ENCODE measurements at places on chromosomes 2 and 18.

DNA sequence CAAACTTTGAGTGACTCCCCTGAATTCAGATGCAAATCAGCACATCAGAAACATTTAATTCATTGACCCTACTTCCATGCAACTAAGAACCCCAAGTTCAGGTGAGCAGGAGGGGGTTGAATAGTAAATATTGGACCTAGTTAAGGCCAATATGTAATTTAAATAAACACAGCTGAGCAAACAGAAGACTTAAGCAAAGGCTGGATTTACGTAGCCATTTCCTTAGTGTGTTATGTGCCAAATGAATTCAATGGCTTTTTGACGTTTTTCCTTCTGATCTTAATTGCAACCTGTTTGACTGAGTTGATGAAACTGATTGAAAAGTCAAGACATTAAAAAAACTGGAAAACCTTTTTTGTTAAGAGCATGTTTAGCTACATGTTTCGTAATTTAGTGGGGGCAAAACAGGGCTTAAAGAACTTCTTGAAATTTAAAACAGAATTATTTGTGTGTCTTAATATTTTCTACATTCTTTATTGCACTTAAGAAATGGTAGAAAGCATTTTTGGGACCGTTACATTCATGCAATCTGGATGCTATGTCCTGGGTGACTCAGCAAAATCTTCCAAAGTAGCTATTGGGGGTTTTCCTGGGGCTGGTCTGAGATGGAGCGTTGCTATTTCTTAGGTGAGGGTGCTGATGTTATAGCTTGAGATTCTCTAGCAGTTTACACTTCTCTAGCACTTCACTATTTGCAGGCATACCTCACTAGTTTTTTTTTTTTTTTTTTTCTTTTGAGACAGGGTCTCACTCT lies 25.5 kb upstream of the KCNE4 start:
- no peak for DNase-seq

- DNase-seq = no peak
These were observed 35.8 kb downstream of the SH3RF3 start for GRCh38 chr2:109164739-109165221.

DNA sequence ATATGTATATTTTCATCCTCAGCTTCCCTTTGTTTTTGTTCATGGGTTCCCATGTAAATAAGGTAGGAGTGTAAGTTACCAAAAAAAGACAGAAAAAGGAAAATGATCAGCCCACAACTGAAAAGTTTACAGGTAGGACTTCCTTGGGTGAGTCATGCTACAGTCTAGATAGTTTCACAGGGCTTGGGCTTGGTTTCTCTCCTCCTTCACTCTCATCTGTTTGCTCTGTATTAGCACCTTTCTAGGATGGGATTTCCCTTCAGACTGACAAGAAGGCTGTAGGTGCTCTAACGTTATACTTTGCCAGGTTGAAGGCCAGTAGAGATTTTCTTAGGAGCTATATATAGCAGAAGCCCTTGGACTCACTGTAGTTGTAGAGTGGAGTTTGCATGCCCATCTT lies 57.9 kb downstream of the FAM171B start:
- DNase-seq = no peak

DNA sequence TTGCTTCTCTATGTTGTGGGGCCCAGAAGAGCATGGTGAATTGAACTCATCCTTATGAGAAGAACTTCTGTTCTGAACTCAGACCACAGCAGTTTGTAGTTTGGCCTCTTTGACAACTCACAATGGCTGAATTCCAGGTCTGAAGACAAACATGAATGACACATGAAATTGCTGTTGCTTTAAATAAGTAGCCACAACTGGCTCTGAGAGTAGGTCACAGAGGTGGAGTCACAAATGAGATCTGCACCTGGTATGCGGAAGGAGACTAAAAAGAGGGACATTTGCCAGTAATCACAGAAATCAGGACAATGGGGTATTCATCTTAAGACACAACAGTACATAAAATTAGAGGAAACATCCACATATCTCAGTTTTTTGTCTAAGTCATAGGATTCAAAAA lies 290.3 kb upstream of the MMADHC start:
- no peak for DNase-seq

- no peak for DNase-seq
These were observed 564.4 kb upstream of the LINC00305 start for GRCh38 chr18:64713284-64713683.

- no peak for DNase-seq
These were observed 97.3 kb upstream of the ST3GAL5 start for GRCh38 chr2:85986121-85986520.

DNA sequence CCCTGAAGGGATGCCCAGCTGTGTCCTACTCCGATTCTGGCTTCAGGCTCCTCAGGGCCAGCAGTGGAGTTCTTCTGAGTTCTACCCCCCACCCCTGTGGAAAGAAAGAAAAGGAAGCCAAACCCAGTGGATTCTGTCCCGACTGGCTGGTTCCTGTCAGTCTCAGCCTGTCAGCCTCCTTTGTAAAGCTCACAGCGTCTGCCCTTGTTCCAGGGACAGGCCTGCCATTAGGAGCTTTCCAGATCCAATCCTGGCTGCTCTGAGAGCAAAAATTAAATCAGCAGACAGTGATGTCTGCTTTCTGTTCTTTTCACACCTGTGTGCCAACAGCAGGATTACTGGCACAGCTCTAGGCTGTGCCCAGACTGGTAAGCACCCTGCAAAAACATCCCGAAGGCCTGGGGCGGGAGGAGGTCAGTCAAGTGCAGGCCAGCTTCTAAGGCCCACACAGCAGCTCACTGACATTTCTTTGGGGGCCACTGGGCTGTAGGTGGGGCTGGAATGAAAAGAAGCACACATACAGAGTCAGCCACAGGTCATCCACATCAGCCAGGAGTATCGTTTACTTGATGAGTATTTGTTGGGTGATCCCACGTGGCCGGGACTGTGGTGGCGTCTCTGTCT lies 69.1 kb downstream of the EHD3 start:
- no peak for DNase-seq

DNA sequence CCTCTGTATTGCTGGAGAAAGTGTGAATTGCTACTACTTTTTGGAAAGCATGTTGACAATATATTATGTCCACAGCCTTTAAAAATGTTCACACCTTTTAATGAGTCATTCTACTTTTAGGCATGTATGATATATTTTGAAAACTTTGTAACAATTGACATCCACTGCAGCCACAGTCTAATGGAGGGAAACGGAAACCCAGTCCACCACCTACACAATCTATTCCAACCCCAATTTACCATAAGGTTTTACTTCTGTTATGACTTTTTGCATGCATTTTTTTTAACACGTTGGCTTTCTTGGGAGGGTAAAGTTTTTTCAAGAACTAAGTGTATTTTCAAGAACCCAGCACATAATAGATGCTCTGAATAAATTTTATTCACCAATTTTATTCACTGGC lies 38.5 kb upstream of the ATP8B1 start:
- DNase-seq = no peak

GRCh38 chr2:1649103-1650084 lies 94.9 kb downstream of the PXDN start:
- no peak for DNase-seq

DNA sequence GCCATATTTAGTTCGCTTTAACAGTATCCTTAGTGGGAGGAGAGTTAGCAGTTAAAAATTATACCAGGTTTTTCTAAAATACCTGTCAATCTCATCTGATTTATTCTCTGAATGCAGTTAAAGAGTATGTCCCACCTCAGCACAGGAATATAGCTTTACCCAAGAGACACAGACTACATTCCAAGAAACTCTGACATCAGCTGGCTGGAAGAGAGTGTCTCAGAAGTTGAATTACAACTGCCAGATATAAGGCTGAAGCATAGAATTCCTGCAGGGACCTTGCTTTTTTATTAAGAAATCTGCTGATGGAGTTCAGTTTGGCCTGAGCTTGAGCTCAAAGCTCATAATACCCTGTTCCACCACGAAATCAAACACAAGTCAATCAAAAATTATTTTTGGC lies 25.4 kb upstream of the CNTNAP5 start:
- no peak for DNase-seq

DNA sequence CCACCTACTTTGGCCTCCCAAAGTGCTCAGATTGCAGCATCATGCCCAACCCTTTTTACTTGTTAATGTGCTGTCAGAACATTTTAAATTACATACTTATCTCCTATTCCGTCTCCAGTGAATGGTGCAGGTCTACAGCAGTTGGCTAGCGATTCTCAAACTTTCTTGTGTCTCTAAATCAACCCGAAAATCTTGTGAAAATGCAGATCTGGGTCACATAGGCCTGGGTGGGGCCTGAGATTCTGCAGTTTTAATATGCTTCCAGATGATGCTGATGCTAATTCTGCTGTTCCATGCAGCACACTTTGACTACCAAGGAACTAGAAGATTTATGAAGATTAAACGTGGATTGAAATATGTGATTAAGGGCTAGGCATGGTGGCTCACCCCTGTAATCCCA lies 14.8 kb upstream of the ACSL3 start:
- DNase-seq = no peak

- peak; percentile 47 for DNase-seq
These were observed 896 bp downstream of the CACNB4 start for GRCh38 chr2:152097801-152098495.

GRCh38 chr2:12990523-12990922 lies 273.8 kb downstream of the TRIB2 start:
- DNase-seq = no peak

- DNase-seq = no peak
These were observed 46.0 kb downstream of the PARD3B start for GRCh38 chr2:204591225-204591624.

DNA sequence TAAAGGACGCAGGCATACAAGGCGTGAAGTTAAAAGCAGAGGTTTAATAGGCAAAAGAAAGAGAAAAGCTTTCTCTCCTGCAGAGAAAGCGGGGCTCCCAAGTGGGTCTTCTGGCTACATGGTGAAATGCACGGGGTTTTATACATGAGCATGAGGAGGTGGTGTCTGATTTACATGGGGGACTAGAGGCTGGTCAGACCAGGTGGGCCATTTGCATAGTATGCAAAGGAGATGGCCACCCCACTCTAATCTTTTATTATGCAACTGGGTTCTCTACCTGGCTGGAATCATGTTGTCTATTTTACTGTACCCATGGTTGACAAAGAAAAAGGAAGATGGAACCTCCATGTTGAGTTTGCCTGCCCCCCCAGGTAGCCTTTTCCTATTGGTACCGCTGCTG lies 356.2 kb downstream of the KCNJ3 start:
- no peak for DNase-seq

DNA sequence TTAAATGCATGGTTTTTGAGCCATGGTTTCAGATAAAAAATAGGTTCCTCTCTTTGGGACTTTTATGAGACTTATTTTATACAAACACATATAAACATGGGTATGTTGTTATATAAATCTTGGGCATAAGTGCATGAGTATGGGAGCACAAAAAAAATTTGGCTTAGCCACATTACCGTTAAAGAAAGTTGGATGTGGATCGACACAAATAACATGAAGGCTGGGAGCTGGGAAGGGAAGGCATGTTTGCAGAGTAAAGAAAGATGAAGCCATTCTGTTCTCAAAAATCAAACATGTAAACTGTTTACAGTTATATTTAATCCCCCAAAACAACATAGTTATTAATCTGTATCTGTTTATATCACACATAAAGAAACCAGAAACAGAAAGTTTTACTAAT lies 313.8 kb downstream of the NRXN1 start:
- no peak for DNase-seq

GRCh38 chr18:33844232-33844631 lies 266.2 kb downstream of the ASXL3 start:
- DNase-seq = no peak

GRCh38 chr2:33130544-33130943 lies 183.8 kb downstream of the LTBP1 start:
- no peak for DNase-seq

DNA sequence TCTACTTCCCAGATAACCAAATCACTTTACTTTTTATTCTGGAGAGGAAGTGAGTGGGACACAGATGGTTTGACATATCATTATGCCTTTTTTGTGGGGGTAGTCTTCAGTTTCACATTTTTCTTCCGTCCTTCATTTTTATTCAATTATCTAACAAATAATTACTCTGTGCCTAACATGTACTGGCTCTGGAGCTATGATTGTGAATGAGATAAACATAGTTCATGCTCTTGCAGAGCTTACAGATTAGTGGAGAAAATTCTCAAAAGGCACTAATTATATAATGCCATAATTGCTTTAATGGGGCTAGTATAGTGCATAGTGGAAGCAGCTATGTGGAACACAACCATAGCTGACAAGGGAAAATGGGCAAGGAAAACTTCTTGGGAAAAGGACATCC lies 303.6 kb upstream of the TFPI start:
- DNase-seq = no peak

DNA sequence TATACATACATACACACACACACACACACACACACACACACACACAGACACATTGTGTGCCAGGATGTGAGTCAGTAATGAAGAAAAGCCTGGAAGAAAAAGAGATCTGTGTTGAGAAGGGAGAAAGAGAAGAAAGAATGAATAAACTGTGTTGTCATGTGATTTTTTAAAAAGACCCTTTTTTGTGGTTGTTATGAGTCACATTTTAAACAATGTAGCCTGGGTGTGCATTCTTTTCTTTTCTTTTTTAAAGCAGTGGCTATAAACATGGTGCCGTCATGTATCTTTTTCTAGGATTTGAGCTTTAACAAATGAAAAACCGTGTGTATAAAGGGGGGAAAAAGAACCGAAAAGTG lies 87.2 kb downstream of the NRP2 start:
- no peak for DNase-seq

- DNase-seq = no peak
These were observed 11.4 kb downstream of the EIF2AK3 start for GRCh38 chr2:88615822-88616221.

DNA sequence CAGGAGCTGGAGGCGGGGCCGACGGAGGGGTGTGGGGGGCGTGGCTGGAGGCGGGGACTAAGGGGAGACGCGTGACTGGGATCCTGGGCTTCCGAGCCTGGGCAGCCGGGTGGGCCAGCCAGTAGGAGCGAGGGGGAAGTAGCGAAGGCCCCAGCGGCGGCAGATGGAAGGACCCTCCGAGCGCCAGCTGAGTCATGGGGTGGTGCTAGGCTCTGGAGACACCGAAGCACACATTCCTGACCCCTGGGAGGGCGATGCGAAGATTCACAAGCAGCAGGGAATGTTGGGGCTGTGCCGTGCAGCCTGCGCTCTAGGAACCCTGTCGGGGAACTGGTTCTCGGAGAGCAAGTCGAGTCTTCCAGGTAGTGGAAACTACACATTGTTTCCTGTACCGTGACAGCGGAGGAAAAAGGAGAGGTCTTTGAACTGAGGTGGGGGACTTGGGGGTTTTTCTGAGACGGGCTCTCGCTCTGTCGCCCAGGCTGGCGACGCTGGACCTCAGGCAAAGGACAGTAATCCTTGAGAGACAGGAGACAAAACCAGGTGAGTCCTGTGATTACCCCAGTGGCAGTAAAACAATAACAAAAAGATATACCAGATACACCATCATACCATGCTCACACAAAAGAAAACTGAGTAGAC lies 650 bp upstream of the AFG3L2 start:
- no peak for DNase-seq

DNA sequence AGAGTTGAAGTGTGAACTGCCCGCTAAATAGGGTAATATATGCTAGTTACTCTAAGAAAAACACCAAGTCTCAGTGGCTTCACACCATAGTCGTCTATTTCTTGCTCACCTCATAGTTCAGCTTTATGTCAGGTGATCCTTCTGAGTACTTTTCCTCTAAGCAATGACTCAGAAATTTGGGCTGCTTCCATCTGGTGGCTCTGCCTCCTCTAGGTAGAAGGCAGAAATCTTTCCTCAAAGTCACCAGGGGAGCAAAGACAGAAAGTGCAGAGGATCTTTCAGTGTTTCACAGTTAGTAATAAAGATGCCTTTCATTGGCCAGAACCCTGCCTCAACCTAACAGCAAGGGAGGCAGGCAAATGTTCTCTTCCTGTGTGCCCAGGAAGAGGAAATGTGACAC lies 17.3 kb downstream of the CDH20 start:
- DNase-seq = no peak
